Fibroblast of villous mesenchyme (primary cell): ENCODE measurements at places on chromosomes 3 and 15. TPM values are rescaled to one million over a fixed set of nuclear protein-coding genes. Genes with fewer than 3 reads are reported as not detected.
A peak's percentile ranks its signal among the peaks of the same experiment; 100 is the strongest.

DNA sequence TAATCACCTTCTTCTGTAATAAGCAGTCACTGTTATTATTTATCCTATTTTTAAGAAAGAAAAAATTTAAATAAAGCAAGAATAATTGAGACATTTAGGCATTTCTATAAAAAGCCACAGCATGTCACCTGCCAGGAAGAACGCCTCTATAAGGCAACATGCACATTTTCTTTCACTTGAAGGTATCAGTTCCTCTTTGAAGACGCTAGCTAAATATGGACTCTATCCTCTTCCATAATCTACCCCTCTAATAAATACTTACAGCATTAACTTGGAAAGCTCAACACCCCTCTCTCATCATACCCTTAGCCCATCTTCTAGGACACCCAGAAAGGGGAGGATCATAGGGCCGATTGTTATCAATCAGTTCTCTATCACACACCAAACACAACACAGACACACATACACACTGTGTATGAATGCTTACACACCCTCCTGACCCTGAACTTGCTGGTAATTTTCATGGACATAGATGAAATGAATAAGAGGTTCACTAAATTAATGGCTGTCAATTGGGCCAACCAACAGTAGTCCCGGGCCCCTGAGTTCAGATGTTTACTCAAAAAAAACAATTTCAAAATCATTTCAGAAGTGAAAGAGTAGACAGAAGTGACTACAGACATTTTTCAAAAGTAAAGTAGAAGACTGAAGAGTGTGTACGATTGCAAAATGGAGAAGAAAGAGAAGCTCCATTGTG is 102.5 kb downstream of the ZMAT3 start:
- no peak for DNase-seq

DNA sequence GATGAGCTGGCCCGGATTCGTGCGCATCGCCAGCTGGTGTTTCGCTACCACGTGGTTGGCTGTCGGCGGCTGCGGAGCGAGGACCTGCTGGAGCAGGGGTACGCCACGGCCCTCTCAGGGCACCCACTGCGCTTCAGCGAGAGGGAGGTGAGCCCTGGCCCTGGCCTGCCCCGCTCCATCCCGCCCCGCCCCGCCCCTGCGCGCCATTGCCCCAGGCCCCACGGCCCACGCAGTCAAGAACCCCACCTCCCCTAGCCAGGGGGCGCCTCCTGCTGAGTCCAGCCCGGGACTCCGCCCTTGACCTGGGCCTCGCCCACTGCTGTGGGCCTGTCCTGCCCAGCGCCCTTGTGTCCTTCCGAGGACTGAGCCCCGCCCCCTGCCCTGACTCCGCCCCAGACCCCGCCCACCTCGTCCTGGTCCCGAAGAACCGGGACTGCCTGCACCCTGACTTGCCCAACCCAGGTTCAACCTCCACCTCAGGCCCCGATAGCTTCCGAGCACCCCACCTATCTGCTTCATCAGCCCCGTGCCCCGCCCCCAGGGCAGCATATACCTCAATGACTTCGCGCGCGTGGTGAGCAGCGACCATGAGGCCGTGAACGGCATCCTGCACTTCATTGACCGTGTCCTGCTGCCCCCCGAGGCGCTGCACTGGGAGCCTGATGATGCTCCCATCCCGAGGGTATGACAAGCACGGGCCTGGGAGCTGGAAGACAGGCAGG is 14.8 kb downstream of the NT5DC2 start:
- no peak for DNase-seq

DNA sequence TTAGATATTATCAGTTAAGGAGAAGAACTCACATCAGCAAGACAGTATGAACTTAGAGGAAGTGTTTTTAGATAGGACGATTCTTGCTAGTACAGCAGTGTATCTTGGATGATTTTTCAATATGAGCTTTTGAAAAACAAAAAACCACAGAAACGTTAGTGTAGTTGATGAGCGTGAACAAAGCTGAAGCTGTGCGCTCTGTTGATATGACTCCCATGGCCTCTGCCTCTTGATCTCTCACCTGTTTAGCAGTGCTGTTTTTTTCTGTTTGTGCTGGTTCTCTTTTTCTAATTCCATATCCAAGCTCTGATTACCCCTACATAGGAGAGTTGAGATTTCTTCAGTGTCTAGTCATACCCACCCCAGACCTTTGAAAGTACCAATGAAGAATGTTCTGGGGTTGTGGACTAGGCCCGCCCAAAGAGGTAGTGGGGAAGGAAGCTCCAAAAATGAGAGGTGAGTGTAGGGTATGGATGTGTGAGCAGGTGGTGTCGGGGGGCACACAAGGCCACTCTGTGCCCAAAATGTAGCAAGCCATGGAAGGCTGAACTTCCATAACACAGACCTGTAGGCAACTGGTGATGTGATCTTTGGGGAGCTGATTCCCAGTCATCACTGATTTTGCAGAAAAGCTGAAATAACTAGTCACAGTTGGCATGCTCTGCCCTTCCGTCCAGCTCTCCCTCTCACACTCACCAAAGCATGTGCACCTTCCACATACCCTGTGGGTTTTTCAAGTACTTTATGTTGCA is 20.0 kb upstream of the CMTM7 start:
- no peak for DNase-seq

- no peak for DNase-seq
These were observed 20.9 kb downstream of the IQSEC1 start for GRCh38 chr3:13052191-13052820.

Gene PARP14
- 60.9 and 91.1 TPM in 2 replicates for total RNA-seq

DNA sequence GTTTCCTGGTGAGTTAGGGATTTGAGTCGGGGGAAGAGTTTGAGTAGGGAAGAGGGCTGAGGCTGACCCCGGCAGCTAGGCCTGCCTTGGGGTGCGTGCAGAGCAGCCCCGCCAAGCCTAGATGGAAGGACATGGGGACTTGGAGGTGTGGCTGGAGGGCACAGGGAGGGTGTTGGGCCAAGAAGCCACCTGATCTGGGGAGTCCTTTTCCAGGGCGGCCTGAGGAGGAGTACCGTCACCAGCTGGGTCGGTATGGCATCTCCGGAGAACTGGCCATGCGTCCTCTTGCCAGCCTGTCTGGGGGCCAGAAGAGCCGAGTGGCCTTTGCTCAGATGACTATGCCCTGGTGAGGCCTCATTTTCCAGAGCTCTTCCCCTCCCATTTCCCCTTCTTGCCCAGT is 6.9 kb downstream of the ABCF3 start:
- no peak for DNase-seq

DNA sequence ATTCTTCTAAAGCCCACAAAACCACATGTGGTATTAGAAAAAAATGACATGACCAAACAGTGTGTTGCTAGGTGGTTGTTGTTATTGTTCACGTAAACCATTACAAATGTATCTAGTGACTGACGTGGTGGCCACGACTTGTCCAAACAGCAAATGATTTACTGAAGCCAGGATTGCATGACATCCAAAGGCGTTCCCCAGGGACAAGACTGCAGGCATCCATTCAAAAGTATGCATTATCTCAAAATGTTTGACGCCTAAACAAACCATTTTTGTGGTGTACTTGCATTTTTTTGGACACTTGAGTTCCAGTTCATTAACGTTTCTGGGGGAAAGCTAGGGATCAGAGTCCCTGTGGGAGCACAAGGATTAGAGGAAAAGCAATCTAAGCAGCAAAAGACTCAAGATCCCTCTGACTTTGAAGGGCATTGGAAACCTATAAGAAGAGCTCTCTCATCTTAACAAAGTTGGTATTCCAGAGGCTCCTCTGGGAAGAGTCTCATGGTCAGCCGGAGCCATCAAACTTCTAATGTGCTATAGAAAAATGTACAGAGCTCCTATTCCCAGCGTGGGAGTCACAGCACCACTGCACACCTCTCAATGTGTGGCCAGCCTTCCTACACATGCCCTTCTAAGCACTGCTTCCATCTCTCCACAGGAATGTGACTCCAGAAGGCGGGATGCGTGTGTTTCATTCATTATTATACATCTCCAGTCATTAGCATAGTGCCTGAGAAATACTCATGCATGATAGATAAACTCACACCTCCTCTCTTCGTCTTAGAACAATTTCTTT is 62.9 kb downstream of the FBN1 start:
- peak; percentile 97 for DNase-seq

GRCh38 chr3:112967828-112968227 is 7.1 kb downstream of the CD200R1 start:
- DNase-seq = no peak

Gene EPHB1
- 0.32 and 1.3 TPM in 2 replicates for total RNA-seq

Gene DUOX2
- not detected in 2 replicates for total RNA-seq

DNA sequence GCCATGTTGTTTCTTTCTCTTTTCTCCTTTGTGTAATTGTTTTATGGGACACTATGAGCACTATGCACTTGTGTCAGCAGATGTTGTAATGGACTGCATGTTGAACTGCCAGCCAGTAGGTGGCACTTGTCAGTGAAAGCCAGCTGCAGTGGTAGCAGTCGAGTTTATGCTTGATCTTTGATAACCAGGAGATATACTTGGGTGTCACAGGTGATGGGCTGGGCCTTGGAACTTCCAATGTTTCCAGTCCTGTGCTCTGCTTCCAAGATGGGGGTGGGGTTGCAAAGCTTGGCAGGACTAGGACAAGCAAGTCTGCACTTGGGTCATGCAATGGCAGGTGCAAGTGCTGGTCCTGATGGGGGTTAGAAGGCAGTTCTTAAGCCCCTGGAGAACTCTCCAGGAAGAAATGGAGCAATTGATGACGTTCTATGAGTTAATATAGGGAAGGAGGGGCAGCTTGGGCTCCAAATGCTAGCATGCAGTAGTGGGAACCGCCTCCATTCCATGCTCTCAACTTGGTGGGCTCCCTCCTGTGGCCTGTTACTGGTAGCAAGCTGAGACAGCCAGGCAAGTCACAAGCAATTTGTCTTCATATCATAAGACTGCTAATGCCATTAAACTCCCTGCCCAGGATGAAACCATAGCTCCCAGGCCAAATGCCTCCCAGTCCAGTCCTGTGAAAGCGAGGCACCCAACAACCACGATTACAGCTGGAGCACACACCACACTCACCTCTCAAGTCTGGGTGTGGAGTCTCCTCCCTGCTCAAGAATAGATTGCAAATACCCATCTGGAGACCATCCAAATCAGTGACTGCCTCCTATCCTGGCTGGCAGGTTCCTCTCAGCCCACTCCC is 287.2 kb downstream of the CGGBP1 start:
- DNase-seq = peak; percentile 8

DNA sequence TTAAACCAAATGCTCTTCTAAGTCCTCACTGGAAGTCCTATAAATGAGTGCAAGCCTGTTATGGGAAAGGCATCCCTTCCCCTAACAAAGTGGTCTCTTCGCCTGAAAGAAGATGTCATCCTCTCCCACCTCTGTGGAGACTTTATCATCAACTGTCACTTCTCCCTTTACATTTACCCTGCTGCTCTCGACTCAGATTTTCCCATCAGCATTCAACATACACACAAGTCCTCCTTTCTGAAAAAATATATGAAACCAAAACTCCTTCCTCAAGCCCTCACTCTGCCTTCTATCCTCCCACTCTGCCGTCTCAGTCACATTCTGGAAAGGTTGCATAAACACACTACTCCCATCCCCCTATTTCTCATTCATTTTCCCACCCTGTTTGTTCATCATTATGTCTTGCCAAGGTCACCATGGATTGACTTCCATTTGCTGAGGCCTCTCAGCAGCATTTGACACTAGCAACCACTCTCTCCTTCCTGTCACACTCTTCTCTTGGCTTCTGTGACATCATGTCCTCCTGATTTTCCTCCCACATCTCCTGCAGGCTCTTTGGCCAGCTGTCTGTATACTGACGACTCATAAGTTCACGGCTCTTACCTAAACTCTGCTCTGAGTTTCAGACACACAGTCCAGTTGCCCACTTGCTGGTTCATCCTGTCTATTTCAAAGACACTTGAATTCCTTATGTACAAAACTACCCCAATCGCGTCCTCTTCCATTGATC is 70.3 kb upstream of the SMAD3 start:
- DNase-seq = peak; percentile 57

GRCh38 chr15:57251941-57252340 is 124.4 kb upstream of the CGNL1 start:
- DNase-seq = peak; percentile 72

Gene TF
- total RNA-seq = under 0.01 TPM in 1 of 2 replicates, not detected in the other

- DNase-seq = peak; percentile 84
These were observed 40.8 kb downstream of the RARB start for GRCh38 chr3:25468866-25469319.

GRCh38 chr3:128845778-128846485 is 33.5 kb upstream of the ACAD9 start:
- DNase-seq = peak; percentile 65

- no peak for DNase-seq
These were observed 292.9 kb upstream of the ROBO1 start for GRCh38 chr3:80060664-80061063.

Gene FANCD2OS
- not detected in 2 replicates for total RNA-seq

DNA sequence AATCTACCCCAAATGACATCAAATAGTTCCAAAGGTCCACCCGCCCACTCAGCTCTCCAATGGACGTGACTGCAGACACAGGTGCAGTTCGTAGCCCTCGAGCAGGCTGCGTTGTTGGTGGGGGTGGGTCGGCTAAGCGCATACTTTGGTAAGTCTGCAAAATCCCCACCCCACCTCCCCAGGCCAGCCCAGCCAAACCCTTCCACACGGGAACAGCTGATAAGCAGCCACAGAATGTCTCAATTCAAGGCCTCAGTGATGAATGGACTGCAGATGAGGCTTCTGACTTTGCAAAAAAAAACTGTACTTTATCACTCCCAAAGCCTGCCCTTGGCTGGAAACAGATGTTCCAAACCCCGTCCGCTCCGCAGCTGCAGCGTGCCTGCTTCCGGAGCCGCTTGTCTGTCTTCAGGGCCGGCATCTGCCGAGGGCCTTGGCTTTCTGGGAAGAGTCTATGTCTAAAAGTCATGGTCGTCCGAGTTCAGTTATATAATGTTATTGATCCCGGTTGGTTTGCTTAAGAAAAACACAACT is 38.2 kb downstream of the PCSK6 start:
- DNase-seq = peak; percentile 96

GRCh38 chr3:43270078-43270477 is 16.3 kb upstream of the SNRK start:
- no peak for DNase-seq

- DNase-seq = peak; percentile 28
These were observed 2.3 kb upstream of the DNAH1 start for GRCh38 chr3:52313774-52314188.

Gene FOXB1
- total RNA-seq = not detected in 2 replicates

GRCh38 chr3:158121295-158121694 is 11.4 kb downstream of the RSRC1 start:
- DNase-seq = no peak

GRCh38 chr3:45647148-45647619 is 42.0 kb upstream of the SACM1L start:
- peak; percentile 95 for DNase-seq

- DNase-seq = no peak
These were observed 257.3 kb downstream of the ABHD5 start for GRCh38 chr3:43948013-43948412.
